Activated CD8-positive, alpha-beta memory T cell treated with anti-CD3 and anti-CD28 coated beads for 24 hours (primary cell): ENCODE measurements at places on chromosomes 2 and 18.

- DNase-seq = no peak
Observed at GRCh38 chr18:62258616-62259015, 66.5 kb upstream of the TNFRSF11A start.

DNA sequence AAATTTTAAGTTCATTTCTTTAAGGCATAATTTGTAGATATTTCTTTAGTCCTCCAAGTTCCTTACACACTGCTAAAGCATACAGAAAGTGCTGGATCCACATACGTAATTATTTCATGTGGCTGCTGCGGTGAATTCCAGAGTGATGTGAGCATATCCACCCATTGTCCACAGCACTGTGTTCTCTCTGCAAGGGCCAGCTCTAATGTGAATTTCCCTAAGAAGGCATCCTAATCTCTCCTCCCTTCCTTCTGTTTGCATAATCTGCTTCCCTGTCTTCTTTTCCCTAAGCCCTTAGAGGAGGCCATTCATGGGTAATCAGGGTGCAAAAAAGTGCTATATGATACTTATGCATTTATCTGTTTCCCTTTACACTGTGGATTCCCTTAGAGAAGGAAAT is 57.2 kb downstream of the COBLL1 start:
- DNase-seq = no peak

DNA sequence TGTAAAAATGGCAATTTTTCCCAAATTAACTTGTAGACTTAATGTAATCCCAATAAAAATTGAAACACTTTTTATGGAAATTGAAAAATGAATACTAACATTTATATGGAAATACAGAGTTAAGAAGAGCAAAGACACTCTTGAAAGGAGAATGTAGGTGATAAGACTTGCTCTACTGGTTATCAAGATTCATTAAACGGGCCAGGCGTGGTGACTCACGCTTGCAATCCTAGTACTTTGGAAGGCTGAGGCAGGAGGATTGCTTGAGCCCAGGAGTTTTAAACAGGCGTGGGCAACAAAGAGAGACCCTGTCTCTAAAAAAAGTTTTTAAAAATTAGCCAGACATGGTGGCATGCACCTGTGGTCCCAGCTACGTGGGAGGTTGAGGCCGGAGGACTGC is 29.5 kb upstream of the ZNF396 start:
- DNase-seq = no peak

DNA sequence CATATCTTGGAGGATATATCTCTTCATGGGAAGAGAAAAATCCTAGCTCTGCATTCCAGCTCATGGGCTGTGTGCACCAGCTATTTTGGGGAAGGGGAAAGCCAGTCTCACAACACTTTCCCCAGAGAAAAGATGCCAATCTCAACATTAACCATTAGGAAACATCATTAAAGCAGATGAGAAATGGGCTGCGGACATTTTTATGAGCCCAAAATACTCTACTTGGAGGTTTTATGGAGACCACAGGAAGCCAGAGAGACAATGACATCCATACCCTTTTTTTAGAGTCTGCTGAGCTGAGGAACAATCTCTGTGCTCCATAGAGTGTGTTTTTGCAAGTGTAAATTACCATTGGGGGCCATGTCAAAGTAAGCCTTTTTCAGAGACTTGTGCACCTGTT is 213.7 kb downstream of the TRIB2 start:
- no peak for DNase-seq

- DNase-seq = no peak
Observed at GRCh38 chr2:17540813-17541530, 476 bp downstream of the VSNL1 start.

DNA sequence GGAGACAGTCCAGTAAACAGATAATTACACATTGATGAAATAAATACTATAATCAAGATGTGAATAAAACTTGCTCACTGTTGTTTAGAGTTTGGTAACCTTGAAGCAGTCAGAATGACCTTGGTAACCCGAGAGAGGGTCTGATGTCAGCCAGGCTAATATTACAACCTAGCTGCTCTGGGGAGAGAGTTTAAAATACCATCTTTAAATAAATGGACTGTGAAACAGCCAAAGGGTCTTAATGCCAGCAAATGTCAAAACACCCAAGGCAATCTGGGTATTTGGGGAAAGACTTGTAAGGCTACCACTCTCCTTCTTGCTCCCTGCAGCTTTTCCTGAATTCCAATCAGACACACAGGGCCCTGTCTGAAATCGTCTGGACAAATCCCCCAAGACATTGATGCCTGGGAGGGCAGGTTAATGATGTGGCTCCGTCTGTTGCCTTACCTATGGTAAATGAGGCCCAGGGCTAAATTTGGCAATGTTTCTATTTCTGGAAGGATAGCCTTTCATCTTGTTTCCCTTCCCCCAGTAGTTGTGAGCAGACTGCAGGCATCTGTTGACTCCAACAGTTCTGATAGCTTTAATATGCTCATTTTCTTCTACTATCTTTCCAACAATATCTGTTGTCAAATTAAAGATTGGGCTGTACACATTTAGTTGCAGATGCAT is 43.0 kb upstream of the ITGB6 start:
- DNase-seq = no peak

- DNase-seq = no peak
Observed at GRCh38 chr2:48110492-48110891, 204.2 kb upstream of the FBXO11 start.

GRCh38 chr2:207054521-207054920 is 111.2 kb downstream of the KLF7 start:
- no peak for DNase-seq

- DNase-seq = no peak
Observed at GRCh38 chr2:42723465-42723864, 40.5 kb downstream of the OXER1 start.

DNA sequence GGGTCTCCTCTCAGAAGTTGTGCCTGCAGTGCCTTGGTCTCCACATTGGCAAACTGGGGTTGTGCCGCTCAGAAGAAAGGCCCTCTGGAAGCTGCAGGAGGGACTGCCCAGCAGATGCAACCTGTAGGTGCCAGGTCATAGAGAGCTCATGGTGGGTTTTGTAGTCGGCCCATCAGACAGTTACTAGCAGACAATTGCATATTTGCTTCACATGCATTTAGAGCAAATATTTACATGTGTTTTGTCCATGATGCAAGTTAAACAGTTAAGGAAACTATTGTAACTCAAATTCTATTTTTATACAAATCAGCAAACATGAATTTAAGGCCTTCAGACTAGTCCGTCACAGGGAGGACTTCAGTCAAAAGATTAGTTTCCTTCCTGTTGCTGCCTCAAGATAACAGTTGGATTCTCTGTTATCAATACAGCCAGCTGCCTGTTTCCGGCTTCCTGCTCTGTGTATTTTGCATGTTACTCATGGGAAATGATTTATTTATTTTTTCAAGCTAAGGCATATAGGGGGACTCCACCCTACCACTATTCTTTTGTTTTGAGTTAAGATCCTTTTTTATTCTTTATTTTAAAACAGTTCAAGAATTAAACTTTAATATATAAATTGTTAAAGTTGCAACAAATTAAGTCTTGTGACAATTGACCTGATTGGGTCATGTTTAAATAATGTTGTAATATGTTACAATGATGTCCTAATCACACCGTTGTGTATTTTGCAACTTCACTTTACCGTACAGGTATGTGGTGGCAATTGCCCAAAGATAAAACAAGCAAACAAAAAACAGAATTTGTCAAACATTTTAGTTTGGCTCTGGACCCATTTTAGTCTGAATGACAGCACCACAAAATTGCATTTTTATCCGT is 133.5 kb downstream of the SPTBN1 start:
- DNase-seq = no peak

DNA sequence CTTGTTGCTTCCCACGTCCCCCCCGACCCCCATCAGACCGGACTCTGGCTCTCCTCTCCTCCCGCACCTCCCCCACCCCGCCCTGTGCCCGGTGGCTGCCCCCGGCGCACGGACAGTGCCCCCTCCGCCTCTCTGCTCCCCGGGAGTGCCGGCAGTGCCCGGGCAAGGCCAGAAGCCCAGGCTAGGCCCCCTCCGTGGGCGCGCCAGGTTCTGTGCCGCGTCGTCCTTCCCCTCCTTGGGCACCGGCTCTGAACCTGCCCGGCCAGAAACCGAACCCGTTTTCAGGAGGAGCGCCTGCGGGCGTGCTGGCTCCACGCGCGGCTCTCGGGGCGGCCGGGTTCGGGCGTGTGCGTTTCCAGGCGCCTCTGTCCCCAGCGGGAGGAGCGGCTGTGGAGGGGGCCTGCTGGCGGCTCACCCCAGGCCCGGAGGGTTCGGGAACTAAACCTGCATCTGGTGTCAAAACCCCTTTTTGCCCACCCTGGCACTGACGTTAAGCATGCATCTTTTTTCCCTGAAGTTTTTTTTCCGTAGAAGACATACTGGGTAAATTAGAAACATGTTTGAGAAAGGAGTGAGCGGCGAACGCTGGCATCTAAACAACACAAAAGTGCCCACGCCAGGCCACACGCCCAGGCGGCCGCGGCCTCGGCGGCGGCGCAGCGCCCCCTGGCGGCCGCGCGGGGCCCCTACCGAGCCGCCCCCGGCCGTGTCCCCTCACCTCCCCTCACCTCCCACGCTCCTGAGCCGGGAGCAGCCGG is 123.9 kb upstream of the SLC1A4 start:
- peak; percentile 85 for DNase-seq

GRCh38 chr2:64394153-64394552 is 59.8 kb upstream of the LGALSL start:
- DNase-seq = no peak

DNA sequence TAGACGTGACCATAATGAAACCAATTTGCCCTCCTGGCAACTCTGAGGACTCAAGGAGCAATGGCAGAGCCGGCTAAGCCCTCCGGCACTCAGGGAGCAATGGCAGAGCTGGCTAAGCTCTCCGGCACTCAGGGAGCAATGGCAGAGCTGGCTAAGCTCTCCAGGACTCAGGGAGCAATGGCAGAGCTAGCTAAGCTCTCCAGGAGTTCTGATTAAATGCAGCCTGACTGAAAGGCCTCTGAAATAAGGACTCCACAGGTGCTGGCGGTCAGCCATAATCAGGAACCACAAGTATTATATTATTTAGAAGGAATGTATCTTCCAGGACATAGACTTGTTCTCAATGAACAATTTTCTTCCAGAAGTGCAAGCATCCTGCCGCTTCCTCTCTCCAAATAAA is 65.2 kb downstream of the C2orf76 start:
- DNase-seq = no peak

DNA sequence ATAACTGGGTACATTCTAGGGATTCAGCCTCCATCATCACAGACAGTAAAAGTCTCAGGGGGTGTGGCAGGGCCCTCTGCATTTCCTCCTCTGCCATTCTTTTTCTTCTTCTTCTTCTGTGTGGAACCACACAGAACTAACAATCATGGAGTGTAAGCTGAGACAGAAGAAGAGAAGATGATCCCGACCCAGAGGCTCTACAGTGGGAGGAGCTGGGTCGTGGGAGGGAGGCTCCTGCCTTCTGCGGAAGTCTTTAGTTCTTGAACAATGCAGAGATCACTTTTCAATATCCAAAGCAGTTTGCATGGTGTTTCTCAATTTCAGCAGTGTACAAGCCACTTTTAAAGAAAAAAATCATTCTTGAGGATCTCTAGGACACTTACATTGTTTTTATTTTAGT is 80.9 kb downstream of the KCNS3 start:
- no peak for DNase-seq

DNA sequence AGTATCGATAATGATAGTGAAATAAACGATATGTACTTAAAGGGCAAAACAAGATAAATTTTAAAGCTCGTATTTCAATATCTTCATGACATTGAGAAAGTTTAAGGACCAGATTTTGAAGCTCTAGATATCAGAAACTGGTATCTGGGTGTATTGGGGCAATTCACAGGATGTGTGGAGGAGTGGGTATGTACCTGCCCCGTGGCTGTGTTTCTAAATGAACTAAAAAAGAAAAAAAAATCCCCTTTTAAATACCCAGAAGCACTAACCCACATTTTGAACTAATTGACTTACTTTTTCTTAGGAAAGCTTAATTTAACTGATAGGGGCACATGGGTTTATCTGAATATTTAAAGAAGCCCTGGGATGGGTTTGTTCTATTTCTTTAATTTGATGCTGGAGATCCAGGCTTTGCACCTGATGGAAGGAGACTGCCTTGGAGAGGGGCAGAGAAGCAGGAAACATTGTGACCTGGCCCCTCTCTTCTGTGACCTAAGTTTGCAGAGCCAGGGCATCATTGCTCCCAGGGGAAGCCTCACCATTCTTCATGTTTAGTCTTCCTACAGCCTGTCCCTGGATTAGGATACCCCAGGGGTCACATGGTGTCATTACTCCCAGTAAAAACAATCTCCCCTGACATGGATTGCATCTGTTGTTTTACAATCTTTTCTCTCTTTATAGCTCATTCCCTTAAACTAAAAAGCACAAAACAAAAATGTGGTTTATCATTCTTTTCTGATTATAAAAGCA is 7.6 kb upstream of the KCTD1 start:
- no peak for DNase-seq

DNA sequence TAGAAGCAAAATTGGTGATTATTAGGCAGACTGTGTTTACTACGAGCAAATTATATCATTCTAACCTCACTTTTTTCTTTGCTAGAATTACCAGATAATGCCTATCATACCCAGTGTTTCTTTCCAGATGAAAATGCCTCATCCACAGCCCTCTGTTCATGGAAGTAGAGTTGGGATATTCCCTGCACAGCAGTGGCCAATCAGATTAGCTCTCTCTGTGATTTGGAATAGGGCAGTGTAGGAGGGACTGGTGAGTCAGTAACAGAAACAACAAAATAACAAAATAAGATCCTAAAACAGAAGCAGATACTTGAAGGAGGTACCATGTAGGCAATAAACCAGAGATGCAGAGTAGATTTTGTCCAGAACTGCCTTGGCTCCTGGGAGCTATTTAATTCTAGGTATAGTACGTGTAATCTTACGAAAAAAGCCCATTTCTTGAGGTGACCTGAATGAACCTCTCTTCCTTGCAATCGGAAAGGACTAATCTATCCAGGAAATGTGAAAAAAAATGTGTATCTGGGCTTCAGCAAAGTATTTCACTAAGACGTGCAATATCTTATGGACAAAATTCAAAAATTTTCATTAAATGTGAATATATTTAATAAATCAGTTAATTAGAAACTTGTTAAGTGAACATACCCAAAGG is 18.4 kb upstream of the TMEM17 start:
- DNase-seq = no peak

- no peak for DNase-seq
Observed at GRCh38 chr2:159209341-159210306, 76.9 kb downstream of the WDSUB1 start.

- DNase-seq = no peak
Observed at GRCh38 chr2:127179766-127180165, 40.3 kb downstream of the CYP27C1 start.

- no peak for DNase-seq
Observed at GRCh38 chr2:26672112-26672817, 20.3 kb upstream of the KCNK3 start.

GRCh38 chr2:54853616-54854310 is 130.3 kb downstream of the EML6 start:
- DNase-seq = no peak

GRCh38 chr2:112493048-112493447 is 11.1 kb downstream of the TTL start:
- DNase-seq = no peak

DNA sequence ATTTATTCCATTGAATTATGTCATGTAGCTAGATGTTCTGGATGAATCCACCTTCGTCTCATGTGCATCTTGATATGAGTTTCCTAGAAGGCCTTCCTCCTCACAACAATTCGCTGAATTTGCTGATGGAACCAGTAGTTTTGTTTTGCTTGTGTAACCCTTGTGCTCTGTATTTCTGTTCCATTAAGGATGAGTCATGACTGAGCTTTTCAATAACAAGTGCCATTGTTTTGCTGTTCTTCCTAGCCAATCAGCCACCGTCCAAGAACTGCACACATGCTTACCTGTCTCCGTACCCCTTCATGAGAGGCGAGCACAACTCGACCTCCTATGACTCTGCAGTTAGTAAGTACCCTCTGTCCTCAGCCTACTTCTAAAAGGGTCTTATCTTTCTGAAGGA is 2.3 kb downstream of the TMEM182 start:
- no peak for DNase-seq
